NCI-H446 (cell line): ENCODE measurements at places on chromosomes 4 and X.

DNA sequence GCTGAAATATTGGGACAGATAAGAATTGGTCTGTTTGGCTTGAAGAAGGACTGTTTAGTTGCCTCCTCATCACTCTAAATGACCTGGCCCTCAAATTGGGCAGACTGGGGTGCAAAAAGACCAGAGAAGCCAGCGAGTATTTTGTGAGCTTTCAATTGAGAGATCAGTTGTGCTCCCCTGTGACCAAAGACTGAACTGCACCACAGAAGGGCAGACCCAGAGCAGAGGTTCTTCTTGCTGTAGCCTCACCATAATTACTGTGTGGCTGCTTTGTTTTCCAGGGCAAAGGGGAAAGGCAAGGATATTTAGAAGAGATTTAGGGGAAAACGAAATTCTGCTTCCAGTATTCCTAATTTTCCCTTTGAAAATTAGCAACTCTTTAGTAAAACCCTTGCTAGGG, 104.0 kb upstream of the MBNL3 start:
- DNase-seq: no peak

DNA sequence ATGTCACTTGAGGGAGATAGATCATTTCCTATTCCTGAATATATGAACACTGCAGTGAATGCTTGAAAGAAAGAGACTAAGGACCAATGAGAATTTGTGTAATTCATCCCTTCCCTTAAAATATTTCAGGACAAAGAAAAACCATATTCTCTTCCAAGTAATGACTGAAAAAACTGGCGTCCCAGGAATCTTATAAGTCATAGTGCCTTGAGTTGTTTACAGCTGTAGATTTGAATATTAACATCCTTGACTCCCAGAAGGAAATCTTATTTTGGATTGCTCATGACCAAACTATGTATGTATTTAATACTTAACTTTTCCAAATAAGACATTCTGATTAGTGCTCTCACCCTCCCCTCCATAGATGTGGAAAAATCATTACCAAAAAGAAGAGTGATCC, 55.5 kb downstream of the CLDN22 start:
- DNase-seq: no peak

GRCh38 chrX:150680974-150681373, 12.2 kb upstream of the MTMR1 start:
- peak; percentile 19 for DNase-seq

GRCh38 chr4:24674279-24674678, 89.9 kb upstream of the DHX15 start:
- DNase-seq: no peak

DNA sequence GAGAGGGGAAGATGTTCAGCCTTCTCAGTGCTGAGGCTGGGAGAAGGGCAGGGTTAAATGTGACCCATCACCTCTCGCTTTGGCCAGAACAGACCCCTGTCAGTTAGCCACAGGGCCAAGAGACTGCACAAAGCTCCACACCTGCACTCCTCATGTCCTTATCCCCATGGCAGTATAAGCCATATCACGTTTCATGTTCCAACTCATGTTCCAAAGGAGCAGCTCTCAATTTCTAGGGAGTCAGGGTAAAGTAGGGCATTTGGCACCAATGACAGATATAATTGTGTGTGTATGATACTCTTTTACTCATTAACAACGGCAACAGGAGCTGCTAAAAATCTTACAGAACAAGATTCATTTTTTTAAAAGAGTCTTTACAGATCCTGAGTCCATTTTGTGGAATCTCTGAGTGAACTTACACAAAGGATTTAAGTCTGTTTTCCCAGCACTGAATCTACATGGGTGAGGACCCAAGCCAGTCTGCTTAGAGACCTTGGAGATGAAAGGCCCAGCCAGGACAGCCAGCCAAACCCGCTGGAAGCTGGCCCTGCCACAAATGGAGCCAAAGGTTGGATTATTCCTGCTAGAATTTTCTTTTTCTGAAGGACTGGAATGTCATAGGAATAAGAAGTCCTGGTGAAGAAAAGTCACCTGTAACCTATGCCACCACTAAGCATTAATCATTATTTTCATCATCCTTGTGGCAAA, 129.1 kb upstream of the SMAD1 start:
- no peak for DNase-seq

GRCh38 chr4:14743172-14743571, 259.1 kb upstream of the CPEB2 start:
- DNase-seq: no peak

DNA sequence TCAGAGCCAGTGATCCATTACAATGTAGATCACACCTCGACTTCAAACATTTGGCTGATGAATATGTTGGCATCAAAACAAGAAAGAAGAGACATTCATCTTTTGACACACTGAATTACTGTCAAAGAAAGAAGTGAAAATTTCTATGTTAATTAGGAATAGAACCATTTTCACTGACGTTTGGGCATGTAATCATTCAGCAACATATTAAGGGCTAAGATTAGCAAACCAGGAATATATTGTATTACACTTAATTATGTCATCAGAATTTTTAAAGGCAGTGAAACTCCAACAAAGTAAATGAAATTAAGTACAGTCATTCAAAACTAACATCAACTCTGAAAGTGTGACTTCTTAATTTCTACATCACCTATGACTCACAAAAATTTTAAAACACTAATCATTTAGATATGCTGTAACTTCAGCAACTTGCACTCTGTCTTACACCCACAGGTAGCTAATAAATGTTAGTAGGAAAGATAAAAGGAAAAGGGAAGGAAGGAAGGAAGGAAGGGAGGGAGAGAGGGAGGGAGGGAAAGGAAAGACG, 1.4 kb upstream of the SMR3A start:
- no peak for DNase-seq
